ENCODE measurements at places on chromosomes 7 and 10.

DNA sequence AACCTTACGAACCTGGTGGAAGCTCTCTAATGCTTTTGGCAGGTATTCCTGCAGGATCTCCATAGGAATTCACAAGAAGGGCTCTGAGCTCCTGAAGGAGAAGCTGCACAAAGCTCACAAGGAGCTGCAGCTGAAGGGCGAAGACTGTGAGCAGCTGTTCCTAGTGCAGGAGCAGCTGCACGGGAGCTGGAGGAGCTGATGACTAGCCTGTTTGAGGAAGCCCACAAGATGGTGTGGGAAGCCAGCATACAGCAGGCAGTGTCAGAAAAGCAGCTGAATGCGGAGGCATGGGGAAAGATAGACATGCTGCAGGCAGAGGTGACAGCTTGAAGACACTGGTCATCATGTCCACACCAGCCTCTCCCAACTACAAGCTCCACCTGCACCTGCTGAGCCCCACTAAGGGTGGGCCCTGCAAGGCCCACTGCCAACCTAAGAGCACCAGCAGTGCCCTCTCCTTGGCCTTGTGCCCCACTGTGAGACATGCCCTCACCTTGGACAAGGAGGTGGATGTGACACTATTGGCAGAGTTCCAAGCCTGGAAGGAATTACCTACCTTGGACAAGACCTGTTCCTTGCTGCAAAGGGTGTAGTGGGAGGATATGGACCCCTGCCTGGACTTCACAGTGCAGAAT lies 250.6 kb downstream of the BBS9 start:
- H3K36me3 ChIP-seq, result peaks cover 9% of the 10 kb centered on the region
- H3K4me3 ChIP-seq, result no peak overlapping the region
- DNase-seq, result no peak
- H3K27me3 ChIP-seq, result no peaks in the 10 kb centered on the region
- H3K4me1 ChIP-seq, result no peaks in the 10 kb centered on the region

- H3K4me1 ChIP-seq, result peaks cover 43% of the 10 kb centered on the region
- DNase-seq, result no peak
- H3K4me3 ChIP-seq, result no peak overlapping the region
- H3K27ac ChIP-seq, result peak overlapping the region; percentile 32
- H3K36me3 ChIP-seq, result no peaks in the 10 kb centered on the region
- H3K27me3 ChIP-seq, result no peaks in the 10 kb centered on the region
These were observed 19.9 kb upstream of the ZMIZ1 start for GRCh38 chr10:79048639-79049550.

DNA sequence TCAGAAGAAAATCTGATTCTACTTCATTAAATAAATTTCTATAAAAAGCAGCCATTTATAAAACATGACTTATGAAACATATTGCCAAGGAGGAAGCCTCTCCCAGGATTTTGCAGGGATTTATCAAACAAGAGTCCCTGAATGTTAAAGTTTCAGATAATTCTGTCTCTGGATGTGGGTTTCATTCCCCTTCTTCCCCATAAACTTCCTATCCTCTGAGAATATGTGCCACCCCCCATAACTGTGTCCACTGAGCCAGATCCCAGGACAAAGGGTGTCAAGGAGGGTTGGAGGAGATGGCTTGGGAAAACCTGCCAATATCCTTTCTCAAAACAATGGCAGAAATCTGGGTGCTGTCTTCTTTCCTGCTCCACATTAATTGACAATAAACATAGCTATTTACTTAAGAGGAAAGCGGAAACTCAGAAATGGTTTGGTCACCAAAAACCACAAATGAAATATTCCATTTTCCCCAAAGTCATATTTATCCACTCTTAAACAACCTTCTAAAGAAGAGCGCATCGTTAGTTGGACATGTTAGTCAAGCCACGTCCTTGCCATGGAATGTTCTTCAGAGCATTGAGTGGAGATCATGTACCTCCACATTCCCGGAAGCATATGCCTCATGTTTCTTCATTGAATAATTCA lies 54.3 kb upstream of the AKR1E2 start:
- no peak overlapping the region for H3K4me3 ChIP-seq
- no peaks in the 10 kb centered on the region for H3K36me3 ChIP-seq
- H3K27ac ChIP-seq, result no peak overlapping the region
- peaks cover 12% of the 10 kb centered on the region for H3K4me1 ChIP-seq
- H3K27me3 ChIP-seq, result peaks cover 21% of the 10 kb centered on the region

DNA sequence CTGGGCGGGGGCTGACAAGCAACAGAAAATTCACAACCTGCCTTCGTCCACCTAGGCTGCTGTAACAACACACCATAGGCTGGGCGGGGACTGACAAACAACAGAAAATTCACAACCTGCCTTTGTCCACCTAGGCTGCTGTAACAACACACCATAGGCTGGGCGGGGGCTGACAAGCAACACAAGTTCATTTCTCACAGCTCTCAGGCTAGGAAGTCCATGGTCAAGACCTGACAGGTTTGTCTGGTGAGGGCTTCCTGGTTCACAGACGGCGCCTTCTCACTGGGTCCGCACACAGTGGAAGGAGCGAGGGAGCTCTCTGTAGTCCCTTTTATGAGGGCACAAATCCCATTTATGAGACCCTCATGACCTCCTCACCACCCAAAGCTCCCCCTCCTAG lies 52.2 kb downstream of the DIP2C start:
- peaks cover 14% of the 10 kb centered on the region for H3K27me3 ChIP-seq
- H3K36me3 ChIP-seq, result no peaks in the 10 kb centered on the region
- DNase-seq, result no peak
- no peak overlapping the region for H3K27ac ChIP-seq
- no peaks in the 10 kb centered on the region for H3K4me1 ChIP-seq

- no peak overlapping the region for H3K27ac ChIP-seq
- H3K36me3 ChIP-seq, result no peaks in the 10 kb centered on the region
- no peaks in the 10 kb centered on the region for H3K27me3 ChIP-seq
These were observed 63.1 kb downstream of the EEPD1 start for GRCh38 chr7:36216063-36216684.

DNA sequence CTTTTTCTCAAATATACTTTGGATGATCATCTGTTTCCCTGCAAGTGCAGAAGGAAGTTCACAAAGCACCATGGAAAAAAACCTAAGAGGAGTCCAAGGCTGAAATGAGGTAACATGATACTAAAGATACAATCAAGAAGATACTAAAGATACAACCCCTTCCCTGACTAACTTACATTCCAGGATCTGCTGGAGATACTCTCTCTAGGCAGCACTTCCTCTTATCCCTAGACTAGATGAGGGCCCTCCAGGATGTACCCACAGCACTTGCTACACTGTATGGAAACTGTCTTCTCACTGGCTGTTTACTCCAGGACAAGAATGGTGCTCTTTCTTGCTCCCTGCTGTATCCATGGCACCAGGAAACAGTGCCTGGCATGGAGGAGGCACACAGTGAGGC lies 116.4 kb upstream of the NFE2L3 start:
- peaks cover 10% of the 10 kb centered on the region for H3K4me1 ChIP-seq
- no peak overlapping the region for H3K4me3 ChIP-seq
- H3K27ac ChIP-seq, result no peak overlapping the region

GRCh38 chr7:148871551-148871950 lies 12.5 kb downstream of the EZH2 start:
- H3K4me1 ChIP-seq, result peaks cover 55% of the 10 kb centered on the region
- peaks cover 43% of the 10 kb centered on the region for H3K36me3 ChIP-seq
- H3K27me3 ChIP-seq, result no peaks in the 10 kb centered on the region
- no peak for DNase-seq
- H3K27ac ChIP-seq, result no peak overlapping the region
- no peak overlapping the region for H3K4me3 ChIP-seq

- DNase-seq, result peak; percentile 94
- peaks cover 26% of the 10 kb centered on the region for H3K4me1 ChIP-seq
- H3K27me3 ChIP-seq, result peaks cover 57% of the 10 kb centered on the region
- H3K27ac ChIP-seq, result peak overlapping the region; percentile 38
- H3K4me3 ChIP-seq, result peak overlapping the region; percentile 63
These were observed 4.0 kb upstream of the IGF2BP3 start for GRCh38 chr7:23474094-23474828.

- DNase-seq, result no peak
- peaks cover 7% of the 10 kb centered on the region for H3K36me3 ChIP-seq
- H3K4me3 ChIP-seq, result no peak overlapping the region
- peak overlapping the region; percentile 15 for H3K27ac ChIP-seq
These were observed 33.8 kb downstream of the FAM53B start for GRCh38 chr10:124710266-124710881.

DNA sequence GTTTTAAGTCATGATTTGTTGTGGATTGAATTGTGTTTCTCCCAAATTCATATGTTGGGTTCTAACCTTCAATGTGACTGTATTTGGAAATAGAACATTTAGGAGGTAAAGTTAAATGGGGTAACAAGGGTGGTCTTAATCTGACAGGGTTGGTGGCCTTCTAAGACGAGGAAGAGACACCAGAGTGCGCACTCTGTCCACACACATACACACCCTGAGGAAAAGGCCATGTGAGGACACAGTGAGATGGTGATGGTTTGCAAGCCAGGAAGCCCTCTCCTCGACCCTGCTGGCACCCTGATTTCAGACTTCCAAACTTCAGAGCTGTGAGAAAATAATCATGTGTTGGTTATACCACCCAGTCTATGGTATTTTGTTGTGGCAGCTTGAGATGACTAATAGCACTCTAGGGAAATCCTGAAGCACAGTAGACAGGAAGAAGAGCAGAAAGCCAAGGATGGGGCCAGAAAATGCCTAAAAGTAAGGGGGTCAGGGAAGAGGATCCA lies 28.0 kb upstream of the SEM1 start:
- H3K27me3 ChIP-seq, result peaks cover 15% of the 10 kb centered on the region
- H3K4me3 ChIP-seq, result no peak overlapping the region
- no peak overlapping the region for H3K27ac ChIP-seq
- no peaks in the 10 kb centered on the region for H3K4me1 ChIP-seq
- no peaks in the 10 kb centered on the region for H3K36me3 ChIP-seq
- DNase-seq, result no peak

DNA sequence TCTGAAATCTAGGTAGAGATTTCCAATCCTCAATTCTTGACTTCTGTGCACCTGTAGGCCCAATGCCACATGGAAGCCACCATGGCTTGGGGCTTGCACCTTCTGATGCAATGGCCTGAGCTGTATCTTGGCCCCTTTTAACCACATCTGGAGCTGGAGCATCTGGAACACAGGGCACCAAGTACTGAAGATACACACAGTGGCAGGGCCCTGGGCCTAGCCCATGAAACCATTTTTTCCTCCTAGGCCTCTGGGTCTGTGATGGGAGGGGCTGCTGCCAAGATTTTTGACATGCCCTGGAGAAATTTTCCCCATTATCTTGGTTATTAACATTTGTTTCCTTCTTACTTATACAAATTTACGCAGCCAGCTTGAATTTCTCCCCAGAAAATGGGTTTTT lies 39.1 kb downstream of the GCC1 start:
- peaks cover 6% of the 10 kb centered on the region for H3K27me3 ChIP-seq
- H3K4me3 ChIP-seq, result no peak overlapping the region
- no peaks in the 10 kb centered on the region for H3K4me1 ChIP-seq
- no peak overlapping the region for H3K27ac ChIP-seq
- no peak for DNase-seq

- H3K27ac ChIP-seq, result no peak overlapping the region
- DNase-seq, result no peak
- H3K36me3 ChIP-seq, result no peaks in the 10 kb centered on the region
- H3K4me1 ChIP-seq, result no peaks in the 10 kb centered on the region
These were observed 752.6 kb upstream of the PHF14 start for GRCh38 chr7:10221084-10221483.

DNA sequence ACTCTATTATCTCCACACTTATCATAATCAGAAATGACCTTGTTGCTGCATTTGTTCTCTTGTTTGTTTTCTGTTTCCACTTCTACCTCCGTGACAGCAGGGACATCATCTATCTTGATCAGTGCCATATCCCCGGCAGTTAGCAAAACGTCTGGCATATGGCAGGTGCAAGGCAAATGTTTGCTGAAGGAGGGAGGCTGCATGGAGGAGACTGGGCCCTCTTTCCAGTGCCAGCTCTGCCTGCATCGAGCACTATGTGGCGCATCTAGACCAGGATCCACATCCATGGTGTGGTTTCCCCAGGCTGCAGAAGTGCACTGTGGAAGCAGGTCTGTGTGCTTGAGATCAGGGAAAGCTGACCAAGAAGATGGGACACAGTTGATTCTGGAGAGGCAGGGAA lies 181.2 kb downstream of the KCNMA1 start:
- H3K36me3 ChIP-seq, result no peaks in the 10 kb centered on the region
- H3K27ac ChIP-seq, result no peak overlapping the region
- H3K27me3 ChIP-seq, result peaks cover 5% of the 10 kb centered on the region

- H3K4me3 ChIP-seq, result no peak overlapping the region
- DNase-seq, result no peak
- peaks cover 5% of the 10 kb centered on the region for H3K4me1 ChIP-seq
- H3K27me3 ChIP-seq, result no peaks in the 10 kb centered on the region
These were observed 39.4 kb upstream of the TARP start for GRCh38 chr7:38312821-38313220.

DNA sequence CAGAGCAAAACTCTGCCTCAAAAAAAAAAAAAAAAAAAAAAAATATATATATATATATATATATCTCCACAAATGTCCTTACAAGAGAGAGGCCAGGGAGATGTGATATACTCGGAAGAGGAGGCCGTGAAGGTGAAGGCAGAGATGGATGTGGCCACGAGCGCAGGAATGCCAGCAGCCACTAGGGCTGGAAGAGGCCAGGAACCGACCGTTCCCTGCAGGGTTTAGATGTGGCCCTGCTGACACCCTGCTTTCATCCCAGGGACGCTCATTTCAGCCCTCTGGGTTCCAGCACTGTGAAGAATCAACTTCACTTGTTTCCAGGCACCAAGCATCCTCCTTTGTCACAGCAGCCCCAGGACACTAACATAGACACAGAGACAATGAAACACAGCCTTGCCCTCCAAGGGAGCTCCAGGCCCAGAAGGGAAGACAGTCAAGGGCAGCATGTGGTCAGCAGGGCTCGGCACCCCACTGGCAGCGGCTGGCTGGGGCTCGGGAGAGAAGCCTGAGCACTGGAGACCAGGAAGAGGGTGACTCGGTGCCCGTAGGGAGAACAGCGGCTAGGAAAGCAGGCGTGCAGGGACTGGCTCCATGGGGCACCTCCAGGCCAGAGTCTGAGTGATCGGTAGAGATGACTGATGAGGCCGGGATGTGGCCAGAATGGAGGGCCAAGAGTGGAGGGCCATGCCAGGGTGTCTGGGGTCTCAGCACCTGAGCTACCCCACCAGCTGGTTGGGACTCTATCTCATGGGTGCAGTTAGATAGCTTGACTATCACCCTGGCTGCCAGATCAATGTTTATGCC lies 7.6 kb downstream of the WDR86 start:
- no peak overlapping the region for H3K4me3 ChIP-seq
- H3K27me3 ChIP-seq, result peaks cover 2% of the 10 kb centered on the region
- no peak for DNase-seq
- peaks cover 3% of the 10 kb centered on the region for H3K4me1 ChIP-seq
- no peaks in the 10 kb centered on the region for H3K36me3 ChIP-seq

- H3K27me3 ChIP-seq, result no peaks in the 10 kb centered on the region
- H3K4me1 ChIP-seq, result peaks cover 30% of the 10 kb centered on the region
- no peak overlapping the region for H3K4me3 ChIP-seq
- H3K27ac ChIP-seq, result no peak overlapping the region
These were observed 10.4 kb downstream of the CHCHD3 start for GRCh38 chr7:133071506-133071905.

GRCh38 chr10:104559935-104560334 lies 81.2 kb upstream of the SORCS3 start:
- DNase-seq, result no peak
- H3K4me3 ChIP-seq, result no peak overlapping the region
- H3K4me1 ChIP-seq, result no peaks in the 10 kb centered on the region
- no peaks in the 10 kb centered on the region for H3K36me3 ChIP-seq
- peaks cover 11% of the 10 kb centered on the region for H3K27me3 ChIP-seq
- H3K27ac ChIP-seq, result no peak overlapping the region
